ENCODE measurements at places on chromosomes 2 and 18.

DNA sequence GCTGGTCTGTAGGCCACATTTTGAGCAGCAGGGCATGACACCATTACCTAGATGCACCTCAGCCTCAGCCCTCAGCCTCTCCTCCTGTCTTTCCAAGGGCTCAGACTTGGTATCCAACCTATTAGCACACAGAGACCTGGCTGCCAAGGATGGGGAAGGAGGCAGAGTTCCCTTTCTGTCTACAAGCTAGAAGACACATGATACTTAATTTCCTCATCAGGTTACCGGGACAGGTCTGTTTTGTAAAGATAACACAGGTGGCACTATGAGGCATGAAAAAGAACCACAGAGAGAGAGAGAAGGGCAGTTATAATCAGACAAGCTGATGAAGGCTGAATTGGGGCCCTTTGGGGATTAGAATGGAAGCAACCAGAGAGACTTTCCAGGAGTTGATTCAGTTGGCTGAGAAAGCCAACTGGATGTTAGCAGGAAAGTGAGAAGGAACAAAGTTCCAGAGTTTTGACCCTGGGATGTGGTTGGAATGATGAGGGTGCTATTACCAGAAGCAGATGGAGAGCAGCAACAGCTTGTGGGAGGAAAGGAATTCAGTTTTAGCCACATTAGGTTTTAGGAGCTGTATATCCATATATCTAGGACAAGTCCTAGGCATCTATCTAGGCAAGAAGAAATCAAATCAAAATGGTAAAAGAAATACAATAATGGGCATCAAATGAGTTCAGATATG, 46.0 kb upstream of the RMND5A start:
- DNase-seq, result no peak

GRCh38 chr2:140473851-140474250, 1657.0 kb downstream of the LRP1B start:
- DNase-seq, result no peak

DNA sequence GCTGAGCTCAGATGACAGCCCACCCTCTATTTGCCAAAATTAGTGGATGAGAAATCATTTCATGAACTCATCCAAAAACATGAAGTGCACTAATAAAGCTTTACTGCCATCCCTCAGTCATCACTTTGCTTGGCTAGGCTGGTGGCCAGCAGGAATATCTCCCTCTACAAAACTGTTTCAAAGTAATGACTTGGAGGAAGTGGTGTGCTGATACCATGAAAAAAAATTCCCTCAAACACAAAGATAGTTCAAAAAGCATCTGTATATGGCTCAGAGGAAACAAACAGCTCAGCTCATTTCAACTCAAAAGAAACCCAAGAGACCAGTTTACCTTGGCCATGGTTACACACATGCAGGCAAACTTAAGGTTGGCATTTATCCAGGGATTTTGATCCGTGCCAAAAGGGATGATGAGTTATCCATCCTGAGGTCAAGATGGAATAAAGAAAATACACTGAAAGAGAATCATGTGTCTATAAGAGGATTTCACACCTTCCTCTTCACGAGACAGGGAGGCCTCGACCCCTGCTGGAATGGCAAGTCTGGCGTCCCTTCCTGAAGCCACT, 18.4 kb upstream of the WIPF1 start:
- DNase-seq, result no peak

- peak; percentile 64 for DNase-seq
Measured at GRCh38 chr18:58525517-58525916, 103.4 kb downstream of the ALPK2 start.

- no peak for DNase-seq
Measured at GRCh38 chr2:10525573-10526265, 77.6 kb upstream of the ODC1 start.

- peak; percentile 38 for DNase-seq
Measured at GRCh38 chr2:162072976-162073887, 783 bp downstream of the DPP4 start.

DNA sequence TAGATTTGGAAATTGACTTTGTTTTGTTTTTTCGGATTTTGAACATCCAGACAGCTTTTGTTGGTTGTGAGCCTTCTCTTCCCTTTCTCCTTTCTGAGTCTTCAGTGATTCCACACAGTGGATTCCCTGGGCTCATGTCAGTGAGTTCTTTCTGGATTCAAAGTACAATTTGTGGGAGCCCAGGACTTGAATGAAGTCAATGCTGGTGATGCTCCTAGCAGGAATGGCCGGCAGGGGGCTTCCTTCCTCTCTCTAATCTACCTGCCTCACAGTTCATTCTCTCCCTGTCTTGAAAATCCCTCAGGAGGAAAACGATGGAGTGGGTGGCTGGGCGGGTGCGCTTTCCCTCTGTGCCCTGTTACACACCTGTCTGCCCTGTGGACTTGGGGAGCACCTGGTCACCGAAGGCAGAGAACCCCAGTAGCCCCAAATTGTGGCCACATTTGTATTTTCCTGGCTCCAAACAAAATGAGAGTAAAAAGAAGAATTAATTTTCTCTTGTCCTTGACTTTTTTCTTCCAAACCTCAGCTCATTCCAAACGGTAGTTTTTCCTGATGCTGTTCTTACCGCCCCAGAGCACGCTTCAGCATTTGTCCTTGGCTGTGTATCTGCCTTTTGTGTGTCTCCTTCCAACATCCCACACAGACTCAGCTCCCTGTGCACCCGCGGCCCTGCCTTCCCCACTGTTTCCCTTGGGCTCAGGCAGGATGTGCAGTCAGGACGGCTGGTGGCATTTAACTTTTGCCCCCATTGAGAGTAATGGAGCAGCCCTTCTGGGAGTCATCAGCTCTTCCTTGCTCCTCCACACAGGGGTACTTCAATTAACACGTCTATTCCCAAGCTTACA, 86.6 kb downstream of the MARCO start:
- no peak for DNase-seq

DNA sequence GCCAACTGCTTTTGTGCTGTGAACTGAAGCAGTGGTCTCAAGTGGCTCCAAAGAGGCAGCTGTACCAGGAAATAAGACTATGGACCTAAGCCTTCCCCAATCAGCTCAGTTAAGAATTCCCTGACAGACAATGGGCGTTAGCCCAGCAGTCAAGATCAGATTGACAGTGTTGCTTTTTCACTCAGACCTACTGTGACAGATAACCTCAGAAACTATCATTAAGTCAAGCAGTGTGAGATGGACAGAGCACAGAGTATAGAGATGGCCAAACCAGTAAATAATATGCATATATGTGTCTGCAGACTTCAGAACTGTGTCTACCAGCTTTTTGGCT, 215.3 kb downstream of the ZFP36L2 start:
- no peak for DNase-seq

GRCh38 chr2:20339012-20339411, 11.6 kb downstream of the PUM2 start:
- DNase-seq, result no peak

GRCh38 chr2:56483081-56483480, 299.3 kb downstream of the CCDC85A start:
- no peak for DNase-seq

DNA sequence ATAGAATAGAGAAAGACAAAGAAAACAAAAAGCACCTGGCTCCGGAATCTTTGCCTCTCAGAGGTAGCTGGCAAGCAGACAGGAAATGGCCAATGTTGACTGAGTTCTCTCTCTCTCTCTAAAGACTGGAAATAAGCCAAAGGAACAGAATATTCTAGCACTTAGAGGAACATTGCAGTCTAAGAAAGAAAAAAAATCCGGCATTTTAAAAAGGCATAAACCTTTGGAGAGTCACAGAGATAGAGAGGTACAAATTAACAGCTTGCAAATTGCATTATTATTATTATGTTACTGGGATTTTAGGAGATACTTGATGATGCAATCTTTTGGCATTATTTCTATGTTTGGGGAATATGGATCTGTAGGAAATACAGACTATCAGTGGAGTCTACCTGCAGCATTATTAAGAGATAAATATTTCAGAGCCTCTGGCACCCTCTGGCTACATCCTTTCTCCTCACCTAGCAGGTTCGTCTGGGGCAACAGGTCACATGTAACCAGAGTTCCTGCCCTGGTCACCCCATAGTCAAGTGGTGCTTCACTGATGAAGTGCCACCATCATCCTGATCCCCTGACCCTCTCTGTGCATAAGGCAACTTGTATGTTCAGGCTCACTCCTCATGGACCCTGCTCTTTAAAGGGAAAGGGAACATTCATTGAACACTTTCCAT, 318.9 kb upstream of the ACVR2A start:
- DNase-seq, result no peak

- peak; percentile 71 for DNase-seq
Measured at GRCh38 chr2:127695491-127696472, 5.5 kb upstream of the SFT2D3 start.

DNA sequence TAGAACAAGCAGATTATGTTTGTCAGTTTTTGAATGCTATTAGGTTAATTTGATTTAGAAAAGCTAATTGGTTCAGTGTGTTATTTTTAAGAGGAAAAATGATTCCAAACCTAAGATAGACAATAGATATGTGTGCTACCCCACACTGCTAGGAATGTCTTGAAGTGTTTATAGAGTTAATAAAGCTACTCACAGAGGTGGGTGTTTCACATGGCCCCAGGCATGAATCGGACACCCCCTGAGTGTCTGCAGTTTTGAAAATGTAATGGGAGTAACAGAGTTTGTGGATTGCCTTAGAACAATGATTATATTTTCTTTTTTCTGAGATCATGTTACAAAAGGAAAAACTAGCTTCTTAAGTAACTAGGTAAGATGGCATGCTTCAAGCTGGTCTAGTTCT, 348.3 kb downstream of the ADCYAP1 start:
- DNase-seq, result no peak

DNA sequence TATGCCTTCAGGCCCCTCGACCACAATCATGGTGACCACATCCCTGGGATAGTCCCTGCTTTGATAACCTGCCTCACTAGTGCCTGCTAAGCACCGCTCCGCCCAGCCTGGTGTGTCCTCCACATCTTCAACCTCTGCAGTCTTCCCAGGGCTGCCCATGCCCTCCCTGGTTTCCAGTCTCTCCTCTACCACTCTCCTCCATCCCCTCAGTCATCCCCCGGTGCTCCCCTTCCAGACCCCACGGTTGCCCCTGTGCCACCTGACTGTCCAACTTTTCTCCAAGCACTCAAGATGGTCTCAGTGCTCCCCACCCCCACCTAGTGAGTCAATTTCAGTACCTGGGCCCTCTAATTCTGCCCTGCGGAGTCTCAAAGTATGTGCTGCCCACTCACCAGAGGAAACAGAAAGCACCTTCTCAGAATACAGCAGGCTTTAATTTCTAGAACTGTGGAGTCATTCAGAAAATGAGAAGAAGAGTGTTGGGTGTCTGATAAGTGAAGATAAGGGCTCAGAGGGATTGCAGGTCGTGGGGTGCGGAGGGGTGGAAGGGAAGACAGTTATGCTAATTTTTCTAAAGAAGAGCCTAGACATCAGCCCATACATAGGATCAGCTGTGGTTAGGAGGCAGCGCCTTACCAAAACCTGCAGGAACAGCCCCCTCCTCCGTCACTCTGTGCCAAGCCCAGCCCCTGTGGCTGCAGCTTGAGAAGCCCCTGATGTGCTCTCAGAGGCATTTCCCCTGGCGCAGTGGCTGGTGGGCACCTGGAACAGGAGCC, 53.6 kb upstream of the CAB39 start:
- DNase-seq, result no peak

DNA sequence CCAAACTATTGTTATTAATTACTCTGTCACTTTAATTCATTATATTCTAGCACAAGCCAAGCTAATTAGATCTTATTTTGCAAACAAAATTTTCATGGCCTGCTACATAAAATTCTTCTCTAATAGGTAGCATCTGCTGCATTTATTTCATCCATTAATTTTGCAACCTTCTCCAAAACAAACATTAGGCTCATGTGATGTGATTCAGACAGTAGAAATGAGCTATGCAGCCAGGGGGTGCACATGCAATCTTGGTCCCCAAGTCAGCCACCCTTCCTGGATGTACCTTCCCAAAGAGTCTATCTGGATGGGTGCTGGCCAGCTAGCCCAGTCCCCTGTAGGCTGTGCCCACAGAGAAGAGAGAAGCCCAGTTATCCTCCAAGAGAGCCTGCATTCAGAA, 242.1 kb upstream of the OSR1 start:
- DNase-seq, result peak; percentile 37

DNA sequence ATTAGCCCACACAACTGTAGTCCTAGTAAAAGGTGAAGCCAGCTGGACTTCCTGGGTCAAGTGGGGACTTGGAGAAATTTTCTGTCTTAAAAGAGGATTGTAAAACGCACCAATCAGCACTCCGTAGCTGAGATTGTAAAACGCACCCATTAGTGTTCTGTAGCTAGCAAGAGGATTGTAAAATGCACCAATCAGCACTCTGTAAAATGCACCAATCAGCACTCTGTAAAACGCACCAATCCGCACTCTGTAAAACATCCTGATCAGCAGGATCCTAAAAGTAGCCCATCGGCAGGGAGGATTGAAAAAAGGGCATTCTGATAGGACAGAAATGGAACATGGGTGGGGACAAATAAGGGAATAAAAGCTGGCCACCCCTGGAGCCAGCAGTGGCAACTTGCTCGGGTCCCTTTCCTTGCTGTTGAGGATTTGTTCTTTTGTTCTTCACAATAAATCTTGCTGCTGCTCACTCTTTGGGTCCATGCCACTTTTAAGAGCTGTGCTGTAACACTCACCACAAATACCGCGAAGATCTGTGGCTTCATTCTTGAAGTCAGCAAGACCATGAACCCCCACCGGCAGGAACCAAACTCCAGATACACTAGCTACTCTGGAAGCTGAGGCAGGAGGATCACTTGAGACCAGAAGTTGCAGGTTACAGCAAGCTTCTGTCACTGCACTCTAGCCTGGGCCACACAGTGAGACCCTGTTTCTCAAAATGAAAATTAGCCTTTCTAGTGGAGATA, 102.6 kb downstream of the HS6ST1 start:
- DNase-seq, result no peak

- no peak for DNase-seq
Measured at GRCh38 chr2:126653761-126654160, 2.2 kb upstream of the GYPC start.

DNA sequence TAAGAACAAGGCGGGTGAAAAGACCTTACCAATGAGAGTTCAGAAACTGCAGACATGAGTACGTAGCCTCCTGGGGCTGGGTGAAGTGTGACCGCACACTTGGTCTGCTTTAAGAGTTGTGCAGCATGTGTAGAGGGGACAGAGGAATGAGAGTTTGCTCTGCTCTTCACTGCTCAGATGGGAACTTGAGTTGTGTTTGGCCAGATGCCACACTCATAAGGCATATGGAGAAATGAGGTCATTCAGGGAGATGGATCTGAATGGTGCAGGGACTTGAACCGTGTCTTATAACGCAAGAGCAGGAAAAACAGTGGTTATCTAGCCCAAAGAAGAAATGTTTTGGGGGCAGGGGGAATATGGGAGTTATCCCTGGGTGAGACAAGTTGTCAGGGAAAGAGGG, 273.8 kb upstream of the LYPD1 start:
- DNase-seq, result no peak

DNA sequence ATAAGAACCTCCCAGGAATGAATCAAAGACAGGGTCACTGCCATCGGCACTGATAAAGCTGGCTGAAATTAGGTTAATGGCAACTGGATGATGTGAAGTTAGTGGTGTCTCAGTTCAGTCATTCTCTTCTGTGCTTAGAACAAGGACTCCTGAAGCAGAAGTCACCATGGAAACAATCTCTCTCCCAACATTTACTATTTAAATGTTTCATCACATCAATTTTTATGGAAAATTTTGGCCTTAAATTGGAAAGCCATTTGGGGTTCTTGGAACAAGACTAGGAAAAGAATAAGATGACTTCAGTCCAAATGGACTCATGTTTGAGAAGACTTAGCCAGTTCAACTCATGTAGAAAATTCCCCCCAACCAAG, 15.5 kb upstream of the ARL5A start:
- no peak for DNase-seq
